Left lobe of liver (tissue), 2 donors: ENCODE measurements at places on chromosomes 6 and 20. TPM values are rescaled to one million over a fixed set of nuclear protein-coding genes. Genes with fewer than 3 reads are reported as not detected.

GRCh38 chr6:119728935-119729334, 379.4 kb upstream of the MAN1A1 start:
- no peak for DNase-seq

SLC17A2 gene
- total RNA-seq: 27.6 TPM

SYCP2L gene
- 0.43 TPM for total RNA-seq

MOXD1 gene
- 0.28 TPM for total RNA-seq

DNA sequence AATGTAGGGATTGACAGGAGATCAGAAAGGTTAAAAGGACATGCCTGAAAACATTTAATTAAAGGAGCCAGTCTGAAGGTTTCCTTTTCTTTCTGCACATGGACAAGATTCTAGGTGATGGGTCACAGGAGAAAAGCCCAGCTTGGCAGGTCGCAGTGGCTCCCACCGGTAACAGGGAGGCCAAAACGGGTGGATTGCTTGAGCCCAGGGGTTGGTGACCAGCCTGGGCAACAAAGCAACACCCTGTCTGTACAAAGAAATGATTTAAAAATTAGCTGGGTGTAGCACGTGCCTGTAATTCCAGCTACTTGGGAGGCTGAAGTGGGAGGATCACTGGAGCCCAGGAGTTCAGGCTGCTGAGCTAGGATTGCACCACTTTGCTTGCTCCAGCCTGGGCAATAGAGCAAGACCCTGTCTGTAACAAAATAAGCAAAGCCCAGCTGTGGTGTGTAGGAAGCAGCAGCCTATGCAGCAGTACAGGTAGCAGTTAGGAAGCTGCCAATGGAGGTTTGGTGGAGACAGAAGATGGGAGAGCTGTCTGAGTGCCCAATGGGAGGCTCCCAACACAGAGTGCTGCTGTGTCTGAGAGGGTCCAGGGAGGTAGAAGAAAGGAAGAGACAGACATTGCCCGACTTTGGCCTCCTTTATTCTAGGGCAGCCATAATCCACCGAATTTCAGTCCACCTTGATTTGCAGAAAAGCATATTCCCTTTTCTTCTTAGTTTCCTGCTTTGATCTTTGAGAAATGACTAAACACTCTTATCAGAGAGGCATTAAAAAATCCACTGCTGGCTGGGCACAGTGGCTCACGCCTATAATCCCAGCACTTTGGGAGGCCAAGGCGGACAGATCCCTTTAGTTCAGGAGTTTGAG, 7.1 kb upstream of the AP5S1 start:
- no peak for DNase-seq

DNA sequence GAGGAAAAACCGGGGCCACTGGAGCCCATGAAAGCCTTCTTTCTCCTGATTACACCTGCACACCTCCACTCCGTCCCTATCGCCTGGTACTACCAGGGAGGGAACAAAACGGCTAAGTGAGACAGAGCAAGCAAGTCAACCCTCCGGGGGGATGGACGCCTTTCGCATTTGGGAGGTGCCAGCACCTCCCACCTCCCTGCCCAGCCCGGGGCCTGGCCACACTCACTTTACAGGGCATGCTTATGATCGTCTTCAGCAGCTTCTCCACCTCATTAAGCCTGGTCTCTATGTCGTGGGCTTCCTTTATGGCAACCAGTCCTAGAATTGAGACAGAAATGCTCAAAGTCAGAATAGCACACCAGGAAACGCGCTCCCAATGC, 13.7 kb downstream of the PXDC1 start:
- DNase-seq: no peak

- DNase-seq: no peak
These were observed 64.2 kb downstream of the YTHDF1 start for GRCh38 chr20:63151554-63152321.

GRCh38 chr6:119043265-119043664, 35.2 kb downstream of the FAM184A start:
- no peak for DNase-seq

DNA sequence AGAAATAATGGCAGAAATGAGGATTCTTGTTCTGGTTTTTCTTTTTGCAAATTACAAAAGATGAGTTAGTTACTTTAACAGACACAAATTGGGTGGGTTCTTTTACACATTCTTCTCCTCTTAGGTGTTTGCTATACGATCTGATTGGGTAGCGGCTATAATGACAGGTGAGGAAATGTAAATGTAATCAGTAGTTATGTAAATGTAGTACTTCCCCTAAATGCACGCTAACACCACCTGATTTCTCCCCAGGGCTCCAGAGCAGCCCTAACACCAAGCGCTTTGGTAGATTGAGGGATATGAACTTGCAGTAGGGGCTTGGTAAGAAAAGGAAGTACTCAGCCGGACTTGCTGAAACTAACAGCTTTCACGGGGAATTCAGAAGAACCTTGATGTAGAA, 499.4 kb upstream of the NOX3 start:
- DNase-seq: no peak

DNA sequence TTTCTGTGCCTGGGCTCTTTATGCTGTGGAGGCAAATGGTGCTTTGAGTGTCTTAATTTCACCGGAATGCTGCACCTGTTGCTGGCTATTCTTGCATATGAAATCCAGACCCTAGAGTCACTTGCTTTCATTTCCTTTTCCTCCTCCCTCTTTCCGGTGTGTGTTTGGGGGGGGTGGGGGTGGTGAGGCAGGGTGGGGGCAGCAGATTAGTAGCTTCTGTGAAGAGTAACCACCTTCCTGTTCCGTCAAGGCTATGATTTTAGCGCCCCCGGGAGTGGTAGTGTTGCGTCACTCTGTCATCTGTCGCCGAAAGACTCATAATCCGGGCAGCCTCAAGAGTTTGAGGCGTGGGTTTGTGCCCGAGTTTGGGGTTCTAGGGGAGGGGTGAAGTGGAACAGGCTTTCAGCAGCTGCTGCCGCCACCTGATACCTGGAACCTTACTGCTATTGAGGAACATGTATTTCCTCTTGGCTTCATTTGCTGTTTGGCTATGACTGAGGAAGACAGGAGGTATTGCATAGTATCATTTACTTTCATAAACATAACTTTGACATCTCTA, 49.1 kb downstream of the UTRN start:
- DNase-seq: no peak

DNA sequence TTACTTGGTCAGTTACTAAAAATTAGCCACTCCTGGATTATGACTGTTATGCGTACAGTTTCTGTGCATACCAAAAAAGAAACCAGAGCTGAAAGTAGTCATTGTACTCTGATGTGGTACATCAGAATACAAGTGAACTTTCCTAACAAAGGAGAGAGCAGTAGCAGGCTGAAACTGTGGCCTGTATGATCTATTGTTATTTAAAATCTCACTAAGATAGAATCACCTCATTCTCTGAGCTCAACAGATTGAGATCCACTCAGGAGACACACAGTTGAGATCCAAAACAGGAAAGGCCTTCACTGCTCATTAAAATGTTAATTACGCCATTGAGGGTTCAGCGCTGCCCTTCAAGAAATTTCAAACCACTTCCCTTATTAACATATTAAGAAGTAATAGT, 576.4 kb downstream of the LMBRD1 start:
- no peak for DNase-seq

DNA sequence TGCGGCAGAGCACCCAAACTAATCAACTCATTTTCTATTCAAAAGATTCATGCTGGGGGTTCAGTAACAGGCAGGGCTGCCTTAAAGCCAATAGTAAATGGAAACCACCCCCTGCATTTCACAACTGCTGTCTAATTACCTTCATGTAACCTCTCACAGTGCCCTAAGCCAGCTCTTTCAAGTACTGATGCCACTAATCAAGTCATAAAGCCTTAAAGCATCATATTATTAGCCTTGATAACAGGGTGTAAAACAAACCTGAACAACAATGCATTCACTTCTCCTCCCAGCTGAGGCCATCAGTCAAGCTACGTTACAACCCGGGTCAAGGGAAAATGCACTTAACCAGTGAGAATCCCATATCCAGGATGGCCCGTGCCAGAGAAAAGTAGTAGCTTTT, 33.0 kb downstream of the TRERF1 start:
- peak; percentile 7 for DNase-seq

GRCh38 chr6:166769648-166770047, 142.6 kb upstream of the RPS6KA2 start:
- no peak for DNase-seq

DNA sequence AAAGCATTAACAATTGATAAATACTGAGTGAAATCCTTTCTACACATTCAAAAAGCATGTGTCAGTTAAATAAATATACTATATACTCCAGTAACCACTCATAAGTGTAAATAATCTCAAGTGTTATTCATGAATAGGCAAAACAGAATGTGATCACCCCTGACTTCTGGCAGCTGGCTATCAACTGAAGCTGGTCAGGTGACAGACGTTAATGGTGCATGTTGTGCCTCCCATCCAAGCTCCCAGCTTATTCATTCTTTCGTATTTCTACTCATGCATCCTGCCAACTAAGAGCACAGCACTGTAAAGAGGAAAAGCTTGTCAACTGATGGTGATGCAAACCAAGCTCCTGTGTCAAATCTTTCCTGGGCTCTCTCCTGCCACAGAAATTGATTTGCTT, 7.7 kb downstream of the PSMB1 start:
- DNase-seq: no peak

GRCh38 chr6:99746261-99746895, 139.7 kb downstream of the PRDM13 start:
- DNase-seq: peak; percentile 47

- no peak for DNase-seq
These were observed 202.5 kb upstream of the GMDS start for GRCh38 chr6:2447931-2448330.

DNA sequence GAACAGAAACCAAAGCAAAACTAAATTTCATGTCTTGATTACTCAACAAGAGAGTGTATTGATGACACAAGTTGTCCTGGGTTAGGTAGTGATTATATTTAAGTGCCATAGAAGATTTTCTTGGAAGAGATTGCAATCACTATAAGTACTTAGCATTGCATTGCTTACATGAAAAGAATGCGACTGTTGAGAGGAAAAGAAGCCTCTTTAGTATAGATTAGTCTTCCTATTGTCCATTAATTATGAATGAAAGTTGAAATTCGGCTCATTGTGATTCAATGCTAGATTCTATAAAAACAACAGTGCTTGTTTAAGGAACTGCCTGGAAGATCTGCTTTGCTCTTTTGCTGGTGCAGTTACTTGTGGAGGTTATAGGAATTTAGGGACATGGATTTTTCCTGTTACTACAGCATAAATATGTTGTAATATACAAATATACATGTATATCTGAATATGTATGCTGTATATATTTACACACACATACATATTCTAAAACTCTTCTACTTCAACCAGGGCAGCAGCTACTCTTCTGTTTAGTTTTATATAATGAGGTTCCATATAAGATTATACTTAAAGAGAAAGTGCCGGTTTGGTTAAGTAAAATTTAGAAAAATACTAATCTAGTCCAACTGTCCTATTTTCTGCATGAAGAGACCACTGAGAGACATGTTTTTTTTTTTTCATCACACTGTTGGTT, 796.3 kb downstream of the KIF16B start:
- DNase-seq: no peak

GRCh38 chr6:2663123-2663522, 87.6 kb downstream of the MYLK4 start:
- no peak for DNase-seq

DNA sequence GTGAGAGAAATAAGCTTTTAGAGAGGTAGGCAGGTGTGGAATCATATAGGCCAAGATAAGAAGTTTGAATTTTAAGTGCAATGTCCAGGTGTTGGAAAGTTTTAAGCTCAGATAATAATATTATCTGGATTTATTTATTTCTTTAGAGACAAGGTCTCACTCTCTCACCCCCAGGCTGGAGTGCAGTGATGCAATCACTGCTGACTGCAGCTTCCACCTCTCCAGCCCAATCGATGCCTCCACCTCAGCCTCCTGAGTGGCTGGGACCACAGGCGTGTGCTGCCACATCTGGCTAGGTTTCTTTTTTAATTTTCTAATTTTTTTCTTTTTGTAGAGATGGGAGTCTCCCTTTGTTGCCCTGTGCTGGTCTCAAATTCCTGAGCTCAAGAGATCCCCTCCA, 5.5 kb upstream of the MAS1L start:
- no peak for DNase-seq

TP53TG5 gene
- total RNA-seq: not detected

- no peak for DNase-seq
These were observed 40.7 kb downstream of the MAP3K5 start for GRCh38 chr6:136751522-136751956.

IPCEF1 gene
- total RNA-seq: 0.98 TPM
